ENCODE measurements at places on chromosomes 3 and 15.

DNA sequence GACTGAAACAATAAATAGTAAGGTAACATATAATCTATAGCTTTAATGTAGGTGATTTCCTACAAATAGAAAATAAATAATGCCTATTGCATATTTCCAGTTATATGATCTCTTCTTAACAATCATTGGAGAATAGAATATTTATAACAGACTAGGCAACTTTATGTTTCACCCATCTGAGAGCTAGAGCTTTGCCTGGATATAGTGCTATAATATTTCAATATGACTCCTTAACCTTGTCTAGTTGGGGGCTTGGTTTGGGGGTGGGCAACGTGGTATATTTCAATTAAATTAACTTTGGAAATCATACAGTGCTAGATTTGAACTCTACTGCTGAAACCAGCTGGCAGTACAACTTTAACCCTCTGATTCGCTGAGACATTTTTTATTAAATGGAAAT lies 265.2 kb downstream of the CNTN4 start:
- DNase-seq = no peak

DNA sequence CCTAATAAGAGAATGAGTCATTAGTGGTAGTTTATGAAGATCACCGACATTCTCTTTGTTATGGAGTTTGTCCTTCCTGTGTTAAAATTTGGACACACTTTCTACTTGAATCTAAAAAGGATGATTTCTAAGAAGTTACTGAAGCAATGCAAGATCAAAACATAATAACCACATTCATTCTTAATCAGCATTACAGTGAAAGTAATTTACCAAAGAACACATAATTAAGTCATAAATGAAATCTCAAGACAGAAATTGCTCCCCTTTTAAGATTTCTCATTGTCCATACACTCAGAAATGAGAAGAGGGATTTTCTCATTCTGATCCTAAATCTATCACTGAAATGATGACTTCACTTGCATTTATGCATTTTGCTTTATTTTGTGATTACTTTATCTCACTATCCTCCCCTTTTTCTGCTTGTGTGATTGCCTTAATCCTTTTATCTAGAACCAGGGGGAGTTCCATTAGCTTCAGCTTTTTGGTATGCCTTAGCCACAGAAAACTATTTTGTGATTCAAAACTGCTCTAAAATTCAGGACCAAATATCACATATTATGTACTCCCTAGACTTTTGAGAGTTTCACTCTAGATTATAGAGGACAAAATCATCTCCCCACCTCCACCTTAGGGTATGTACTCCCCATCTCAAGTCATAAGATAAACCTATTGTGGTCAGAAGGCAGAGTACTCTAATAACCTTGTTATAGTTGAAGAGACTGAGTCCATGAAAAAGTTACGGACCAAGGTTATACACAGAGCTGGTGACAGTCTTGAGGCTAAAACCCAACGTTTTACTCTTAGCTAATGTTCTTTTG lies 817.6 kb upstream of the CFAP20DC start:
- no peak for DNase-seq

GRCh38 chr3:111917300-111917699 lies 58.2 kb downstream of the PHLDB2 start:
- DNase-seq = no peak

GRCh38 chr15:81163961-81164800 lies 30.1 kb downstream of the CFAP161 start:
- no peak for DNase-seq

- DNase-seq = no peak
Measured at GRCh38 chr3:177306252-177306651, 109.0 kb upstream of the TBL1XR1 start.

GRCh38 chr15:81275711-81276392 lies 48.1 kb downstream of the STARD5 start:
- no peak for DNase-seq

DNA sequence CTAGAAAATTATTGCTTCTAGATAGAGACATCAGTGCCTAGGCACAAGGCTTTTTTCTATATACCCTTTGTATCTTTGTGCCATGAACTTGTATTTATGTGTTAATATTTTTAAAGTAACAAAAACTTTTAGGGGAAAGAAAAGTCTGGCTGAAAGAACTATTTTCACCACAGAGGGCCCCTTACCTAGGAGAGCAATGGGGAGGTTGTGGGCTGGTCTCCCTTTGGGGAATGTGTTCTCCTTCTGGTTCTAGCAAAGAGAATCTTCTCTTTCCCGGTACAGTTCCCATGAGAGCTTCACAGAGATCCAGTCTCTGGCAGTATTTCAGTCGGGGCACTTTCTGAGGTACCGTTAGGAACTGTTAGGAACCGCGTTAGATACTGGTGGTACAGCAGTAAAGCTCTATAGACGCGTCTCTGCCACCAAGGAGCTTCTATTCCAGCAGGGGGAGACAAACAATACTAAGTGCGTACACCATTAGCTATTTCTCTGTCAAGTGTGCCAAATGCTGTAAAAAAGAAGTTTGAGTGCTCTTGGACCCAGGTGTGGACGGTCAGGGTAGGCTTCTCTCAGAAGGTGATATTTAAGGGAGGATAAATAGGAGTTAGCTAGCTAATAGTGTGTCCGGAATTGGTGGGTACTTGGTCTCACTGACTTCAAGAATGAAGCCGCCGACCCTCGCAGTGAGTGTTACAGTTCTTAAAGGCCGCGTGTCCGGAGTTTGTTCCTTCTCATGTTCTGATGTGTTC lies 4.6 kb upstream of the EPB42 start:
- DNase-seq = peak; percentile 74

DNA sequence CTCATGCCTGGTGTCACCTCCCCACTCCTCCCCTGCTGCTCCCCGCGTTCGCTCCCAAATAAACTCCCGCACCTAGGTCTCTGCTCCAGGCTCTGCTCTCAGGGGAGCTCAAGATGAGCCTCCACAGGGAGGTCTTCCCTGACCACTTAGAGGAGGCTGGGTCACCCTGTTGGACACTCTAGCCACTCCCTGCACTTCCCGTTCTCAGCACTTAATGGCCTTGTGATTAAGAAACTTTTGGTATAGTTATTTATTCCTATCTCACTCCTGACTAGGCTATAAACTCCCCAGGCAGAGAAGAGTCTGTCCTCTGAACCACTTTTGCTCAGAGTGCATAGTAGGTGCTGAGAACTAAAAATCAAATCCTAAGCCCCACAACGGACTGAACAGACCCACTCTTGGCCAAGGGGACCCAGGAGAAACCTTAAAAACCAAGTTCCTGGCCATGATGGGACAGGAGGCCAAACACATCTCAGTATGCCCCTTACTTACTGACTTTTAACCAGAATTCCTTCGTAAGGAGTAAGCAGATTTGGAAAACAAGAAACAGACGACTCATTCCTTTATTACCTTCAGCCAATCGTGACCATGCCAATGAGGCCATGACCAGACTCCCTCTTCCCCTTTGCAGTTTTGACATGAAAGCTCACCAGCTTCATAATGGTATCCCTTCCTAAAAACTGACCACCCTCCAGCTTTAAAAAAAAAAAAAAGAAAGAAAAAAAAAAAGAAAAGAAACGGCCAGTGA lies 69.0 kb upstream of the HRH1 start:
- DNase-seq = no peak

GRCh38 chr15:73902121-73903020 lies 23.9 kb upstream of the LOXL1 start:
- DNase-seq = no peak

DNA sequence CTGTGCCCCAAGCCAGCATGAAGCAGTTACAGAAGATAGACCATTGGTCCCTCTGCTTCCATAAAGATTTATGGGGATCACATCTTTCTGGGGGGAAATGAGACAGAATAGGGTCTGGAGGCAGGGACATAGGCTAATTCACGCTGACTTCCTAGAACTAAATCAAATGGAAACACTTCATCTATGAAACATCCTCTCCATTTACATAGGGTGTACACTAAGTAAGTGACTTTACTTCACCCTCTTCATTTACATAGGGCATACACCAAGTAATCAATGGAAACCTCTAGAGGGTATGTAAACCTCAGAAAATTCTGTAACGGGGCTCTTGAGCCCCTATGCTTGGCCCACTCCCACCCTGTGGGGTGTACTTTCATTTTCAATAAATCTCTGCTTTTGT lies 10.1 kb downstream of the LINS1 start:
- DNase-seq = no peak

DNA sequence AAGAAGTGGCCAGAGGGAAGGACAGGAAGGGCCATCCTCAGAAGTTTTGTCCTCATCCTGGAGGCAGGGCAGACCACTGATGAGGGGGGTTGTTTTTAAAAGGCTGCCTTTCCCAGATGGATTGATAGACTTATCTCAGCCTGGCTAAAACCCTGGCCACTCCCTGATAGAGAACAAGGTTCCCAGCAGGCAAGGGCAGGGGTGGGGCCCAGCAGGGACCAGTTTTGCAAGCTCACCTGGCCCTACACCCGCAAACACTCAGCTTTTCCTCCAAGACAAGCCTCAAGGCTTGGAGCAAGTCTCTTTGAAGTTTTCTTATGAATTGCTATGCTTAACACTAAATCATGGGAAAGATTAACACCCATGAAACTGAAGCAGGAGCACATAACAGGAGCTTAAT lies 9.1 kb downstream of the LIPC start:
- DNase-seq = no peak

- no peak for DNase-seq
Measured at GRCh38 chr3:185059766-185060165, 93.1 kb downstream of the C3orf70 start.

DNA sequence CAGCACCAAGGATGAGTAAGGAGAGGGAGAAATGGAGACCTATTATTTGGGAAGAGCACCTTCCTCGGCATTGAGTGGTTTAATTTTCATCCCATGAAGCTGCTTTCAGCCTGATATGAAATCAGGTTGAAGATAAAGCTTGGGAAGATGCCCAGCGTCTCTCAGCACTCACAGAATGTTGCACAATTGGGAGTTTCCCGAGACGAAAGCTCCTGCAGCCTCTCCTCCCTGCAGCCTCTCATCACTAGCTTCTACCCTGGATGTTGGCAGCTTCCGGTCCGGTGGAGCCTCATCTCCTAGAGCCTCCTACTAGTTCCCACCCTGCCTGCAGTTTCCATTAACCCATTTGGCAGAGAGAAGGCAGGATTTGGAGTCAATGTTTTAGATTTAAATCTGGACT lies 40.3 kb downstream of the EDEM1 start:
- DNase-seq = no peak

All from CD4-positive, alpha-beta T cell (primary cell).